Activated gamma-delta T cell (primary cell): ENCODE measurements at places on chromosomes 3 and 15.

DNA sequence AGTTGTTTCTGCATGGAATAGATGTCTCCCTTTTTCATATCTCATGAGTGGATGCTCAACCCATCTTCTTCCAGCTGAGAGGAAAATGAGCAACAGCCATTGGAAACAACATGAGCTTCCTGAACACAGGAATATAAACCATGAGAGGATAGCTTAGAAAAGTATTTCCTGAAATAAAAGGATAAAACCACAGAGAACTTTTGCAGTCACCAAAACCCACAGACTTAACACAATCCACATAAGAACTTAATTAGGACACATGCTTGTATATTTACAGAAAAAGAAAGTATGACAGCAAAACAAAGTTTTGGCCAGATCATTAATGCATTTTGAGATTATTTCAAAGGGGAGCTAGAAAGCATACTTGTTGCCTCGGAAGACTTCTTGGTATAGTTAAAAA, 180.5 kb upstream of the RASGRP1 start:
- no peak for DNase-seq

DNA sequence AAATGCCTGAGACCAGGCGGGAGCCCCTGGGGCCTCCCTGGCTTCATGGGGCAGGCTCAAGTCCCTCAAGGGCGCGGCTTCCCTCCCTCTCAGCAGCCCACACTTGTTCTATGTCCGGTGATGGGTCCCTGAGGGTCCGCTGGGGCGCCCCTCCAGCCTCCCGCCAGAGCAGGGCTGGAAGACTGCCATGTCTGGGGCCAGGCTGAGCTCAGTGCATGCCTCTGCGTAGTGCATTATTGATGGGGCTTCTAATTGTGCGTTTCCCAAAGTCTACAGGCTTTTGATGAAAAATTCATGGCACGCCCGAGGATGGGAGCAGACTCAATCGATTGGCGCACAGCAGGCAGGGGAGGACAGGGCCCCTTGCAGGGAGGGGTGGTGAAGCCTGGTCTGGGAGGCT, 51.3 kb downstream of the CYP11A1 start:
- DNase-seq: no peak

GRCh38 chr3:102926618-102927017, 491.8 kb downstream of the ZPLD1 start:
- no peak for DNase-seq

DNA sequence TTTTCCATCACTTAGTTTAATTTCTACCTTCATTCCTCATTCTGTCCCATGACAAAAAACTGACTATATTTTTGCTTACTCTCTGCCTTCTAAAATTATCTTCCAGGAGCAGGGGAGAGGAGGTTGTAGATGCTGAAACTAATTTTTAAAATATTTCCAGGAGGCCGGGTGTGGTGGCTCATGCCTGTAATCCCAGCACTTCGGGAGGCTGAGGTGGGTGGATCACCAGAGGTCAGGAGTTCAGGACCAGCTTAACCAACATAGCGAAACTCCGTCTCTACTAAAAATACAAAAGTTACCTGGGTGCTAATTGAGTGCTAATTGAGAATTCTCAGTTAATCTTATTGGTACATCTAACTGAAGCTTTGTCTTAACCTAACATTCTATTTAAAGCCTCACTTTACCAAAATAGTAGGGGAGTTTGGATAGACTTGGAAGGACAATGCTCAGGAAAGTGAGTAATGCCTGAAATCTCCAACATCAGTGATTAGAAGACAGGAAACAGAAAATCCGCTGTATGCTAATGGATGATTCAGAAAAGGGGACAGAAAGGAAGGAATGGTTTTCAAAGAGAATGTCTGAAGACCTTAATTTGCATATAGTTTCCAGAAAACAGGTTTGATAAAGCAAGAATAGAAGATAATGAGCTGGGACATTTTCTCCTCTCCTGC, 336.1 kb downstream of the GBE1 start:
- DNase-seq: no peak

DNA sequence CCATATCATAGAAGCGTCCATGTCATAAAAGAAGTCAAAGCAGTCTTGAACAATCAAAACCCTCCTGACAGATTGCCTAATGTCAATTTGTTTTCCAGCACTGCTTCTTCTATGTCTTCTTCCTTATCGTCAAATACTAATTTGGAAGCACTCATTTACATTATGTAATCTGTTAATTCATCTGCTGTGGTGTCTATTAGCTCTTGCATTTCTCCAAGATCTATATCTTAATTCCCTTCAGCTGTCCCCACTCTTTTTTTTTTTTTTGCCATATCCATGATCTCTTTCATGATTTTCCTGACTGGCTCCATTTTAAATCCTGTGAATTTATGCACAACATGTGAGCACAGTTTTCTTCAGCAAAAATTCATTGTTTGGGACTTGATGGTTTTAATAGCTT, 560.5 kb upstream of the ARPP21 start:
- no peak for DNase-seq
